ENCODE measurements at places on chromosomes 6 and 20. TPM values are rescaled to one million over a fixed set of nuclear protein-coding genes. Genes with fewer than 3 reads are reported as not detected.

Gene PBOV1
- total RNA-seq = not detected

Gene BMP5
- 4.2 TPM for total RNA-seq

Gene ACTL10
- 3.5 TPM for total RNA-seq

Gene SLC26A8
- total RNA-seq = not detected

Gene SDCBP2
- 4.9 TPM for total RNA-seq

Gene ECT2L
- not detected for total RNA-seq

- peak; percentile 70 for DNase-seq
Observed at GRCh38 chr20:62485062-62485700, 9.4 kb upstream of the GATA5 start.

GRCh38 chr6:139885909-139886308 lies 511.5 kb upstream of the CITED2 start:
- no peak for DNase-seq

Measured in MG63 (cell line).